RWPE1 (cell line): ENCODE measurements at places on chromosomes 16 and 17.

DNA sequence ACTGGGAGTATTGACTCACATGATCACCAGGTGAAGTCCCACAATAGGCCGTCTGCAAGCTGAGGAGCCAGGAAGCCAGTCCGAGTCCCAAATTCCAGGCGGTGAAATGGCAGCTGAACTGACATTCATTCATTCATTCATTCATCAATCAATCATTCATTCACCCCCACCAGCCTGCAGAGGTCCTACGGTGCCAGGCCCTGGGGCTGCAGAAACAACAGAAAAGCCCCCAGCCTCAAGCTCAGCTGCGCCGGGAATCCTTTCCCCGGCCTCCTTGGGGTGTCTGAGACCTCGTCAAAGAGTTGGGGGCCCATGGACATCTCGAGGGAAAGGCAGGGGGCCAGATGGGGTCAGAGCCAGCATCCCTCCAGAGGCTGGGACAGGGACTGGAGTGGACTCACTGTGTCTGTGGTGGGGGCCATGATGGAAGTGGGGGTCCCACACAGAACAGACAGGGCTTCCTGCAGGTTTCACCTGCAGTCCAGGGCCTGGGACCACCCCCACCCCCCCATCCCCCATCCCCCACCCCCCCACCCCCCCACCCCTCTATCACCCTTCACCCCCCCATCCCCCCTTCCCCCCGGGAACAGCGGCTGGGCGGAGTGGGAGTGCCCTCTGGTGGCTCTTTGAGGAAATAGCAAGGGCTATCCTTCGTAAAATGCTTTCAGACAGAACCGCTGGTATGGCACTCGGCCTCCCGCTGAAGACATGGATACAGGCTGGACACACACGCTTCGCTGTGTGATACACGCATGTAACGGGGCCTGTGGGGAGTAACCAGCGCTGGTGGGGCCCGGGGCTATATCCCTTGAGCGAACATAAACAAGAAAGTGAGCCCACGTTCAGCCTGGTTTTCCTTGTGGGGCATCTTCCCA, 8.5 kb upstream of the ZC3H18 start:
- peak; percentile 72 for DNase-seq

GRCh38 chr16:13064821-13065220, 163.4 kb downstream of the SHISA9 start:
- DNase-seq, result no peak

- no peak for DNase-seq
Measured at GRCh38 chr17:61410141-61411010, 10.7 kb downstream of the TBX2 start.

GRCh38 chr16:50301626-50302471, 35.5 kb downstream of the ADCY7 start:
- DNase-seq, result peak; percentile 28

- no peak for DNase-seq
Measured at GRCh38 chr16:12171206-12171605, 194.7 kb downstream of the SNX29 start.

DNA sequence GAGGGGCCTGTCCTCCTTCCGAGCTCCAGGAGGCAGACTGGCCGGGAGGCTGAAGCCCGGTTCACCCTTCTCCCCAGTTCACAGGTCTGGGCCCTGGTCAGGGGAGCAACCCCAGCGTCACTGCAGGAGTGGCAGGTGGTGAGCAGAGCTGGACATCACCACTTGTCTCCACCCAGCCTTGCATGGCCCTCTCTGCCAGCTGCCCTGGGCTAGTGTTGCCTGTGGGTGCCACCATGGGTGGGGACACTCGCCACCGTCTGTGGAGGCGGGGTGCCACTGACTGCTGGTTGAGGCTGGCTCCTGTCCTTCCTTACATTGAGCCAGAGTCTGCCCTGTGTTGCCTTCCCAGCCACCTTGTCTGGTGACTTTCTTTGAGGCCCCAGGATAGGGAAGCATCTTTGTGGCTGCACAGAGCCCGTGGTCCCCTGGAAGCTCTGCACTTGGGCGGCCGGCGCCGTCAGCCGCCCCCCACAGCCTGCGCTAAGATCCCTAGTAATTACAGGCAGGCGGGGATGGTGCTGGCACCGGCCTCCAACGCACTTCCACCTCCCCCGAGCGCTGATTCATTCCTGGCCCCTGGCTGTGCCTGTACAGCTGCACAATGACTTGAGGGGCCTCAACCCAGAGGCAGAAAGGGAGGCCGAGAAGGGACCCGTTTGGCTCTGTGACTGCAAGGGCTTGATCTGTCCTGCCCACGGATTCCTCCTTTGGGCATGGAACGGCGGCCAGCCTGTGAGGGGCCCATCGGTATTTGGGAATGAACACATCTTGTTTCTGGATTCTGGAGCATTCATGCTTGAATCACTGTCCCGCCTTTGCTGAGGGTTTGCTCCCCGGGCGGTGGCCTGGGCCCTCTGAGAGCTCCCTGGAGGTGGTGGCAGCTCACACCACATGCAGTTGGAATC, 5.2 kb downstream of the BAIAP2 start:
- DNase-seq, result peak; percentile 70

- DNase-seq, result no peak
Measured at GRCh38 chr17:3836551-3836950, 9.5 kb downstream of the NCBP3 start.

GRCh38 chr17:81204578-81204977, 18.2 kb downstream of the CEP131 start:
- no peak for DNase-seq

GRCh38 chr17:76492123-76492988, 8.9 kb downstream of the RHBDF2 start:
- no peak for DNase-seq

DNA sequence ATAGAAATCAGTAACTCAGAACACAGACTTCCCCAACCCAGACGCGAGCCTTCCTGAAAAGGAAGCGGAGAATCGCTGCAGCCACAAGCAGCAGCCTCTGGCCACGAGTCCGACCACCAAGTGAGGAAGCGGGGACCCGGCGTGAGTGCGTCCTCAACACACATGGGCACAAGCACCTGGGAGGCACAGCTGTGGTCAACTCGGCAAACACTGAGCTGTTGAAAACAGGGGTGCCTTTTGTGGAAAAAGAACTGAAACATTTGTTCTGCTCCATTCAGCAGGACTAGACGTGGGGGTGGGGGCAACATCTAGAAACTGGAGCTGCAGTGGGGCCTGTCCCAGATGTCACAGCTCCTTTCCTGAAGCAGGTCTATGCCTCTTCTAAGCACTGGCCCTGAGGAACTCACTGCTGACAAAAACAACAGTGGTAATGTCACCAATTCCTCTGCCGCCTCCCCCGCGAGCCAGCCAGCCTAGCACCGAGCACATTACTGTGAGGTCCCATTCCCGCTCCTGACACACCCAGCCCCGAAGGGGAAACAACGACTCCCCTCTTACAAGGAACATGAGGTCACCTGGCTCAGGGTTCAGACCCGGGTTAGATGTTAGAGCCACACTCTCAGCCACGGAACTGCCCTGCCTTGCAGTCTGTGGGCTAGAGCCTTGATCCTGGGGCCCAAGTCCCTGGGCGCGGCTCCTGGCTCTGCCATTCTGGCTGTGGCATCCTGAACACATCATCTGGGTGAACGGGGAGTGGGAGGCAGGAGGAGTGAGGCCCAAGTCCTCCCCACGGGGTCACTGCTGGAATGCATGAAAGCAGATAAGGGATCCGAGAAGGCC, 29.0 kb downstream of the KDM8 start:
- DNase-seq, result no peak

DNA sequence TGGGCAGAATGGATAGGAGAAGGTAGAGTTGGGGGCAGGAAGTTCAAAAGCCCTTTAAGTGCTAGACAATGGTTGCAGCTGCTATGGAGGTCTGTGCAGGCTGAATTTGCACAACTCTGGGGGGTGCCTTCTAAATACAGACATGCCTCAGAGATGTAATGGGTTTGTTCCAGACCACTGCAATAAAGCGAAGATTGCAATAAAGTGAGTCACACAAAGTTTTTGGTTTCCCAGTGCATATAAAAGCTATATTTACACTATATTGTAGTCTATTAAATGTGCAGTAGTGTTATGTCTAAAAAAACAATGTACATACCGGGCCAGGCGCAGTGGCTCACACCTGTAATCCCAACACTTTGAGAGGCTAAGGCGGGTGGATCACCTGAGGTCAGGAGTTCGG, 60.5 kb upstream of the MYOCD start:
- no peak for DNase-seq

- DNase-seq, result no peak
Measured at GRCh38 chr16:54545854-54546511, 259.4 kb upstream of the IRX3 start.

GRCh38 chr17:32331243-32332040, 10.5 kb downstream of the C17orf75 start:
- no peak for DNase-seq
